ENCODE measurements at places on chromosomes 7 and 10. TPM values are rescaled to one million over a fixed set of nuclear protein-coding genes. Genes with fewer than 3 reads are reported as not detected.
A peak's percentile ranks its signal among the peaks of the same experiment; 100 is the strongest.

- no peak overlapping the region for H3K27ac ChIP-seq
- H3K4me1 ChIP-seq: no peaks in the 10 kb centered on the region
- H3K27me3 ChIP-seq: no peaks in the 10 kb centered on the region
Measured at GRCh38 chr10:6123532-6123931, 34.7 kb downstream of the RBM17 start.

- no peak for DNase-seq
- no peaks in the 10 kb centered on the region for H3K4me1 ChIP-seq
- no peak overlapping the region for H3K4me3 ChIP-seq
Measured at GRCh38 chr7:104098890-104099289, 108.9 kb downstream of the ORC5 start.

GRCh38 chr10:78634835-78635234 is 433.9 kb upstream of the ZMIZ1 start:
- no peak overlapping the region for H3K4me3 ChIP-seq
- no peaks in the 10 kb centered on the region for H3K27me3 ChIP-seq
- no peaks in the 10 kb centered on the region for H3K36me3 ChIP-seq
- H3K27ac ChIP-seq: peak overlapping the region; percentile 76

GRCh38 chr7:51613911-51614357 is 297.3 kb upstream of the COBL start:
- no peak for DNase-seq
- no peaks in the 10 kb centered on the region for H3K4me1 ChIP-seq
- no peaks in the 10 kb centered on the region for H3K36me3 ChIP-seq

GRCh38 chr10:62980687-62981086 is 152.4 kb upstream of the NRBF2 start:
- H3K4me1 ChIP-seq: no peaks in the 10 kb centered on the region
- no peaks in the 10 kb centered on the region for H3K27me3 ChIP-seq
- H3K4me3 ChIP-seq: no peak overlapping the region
- DNase-seq: no peak

DNA sequence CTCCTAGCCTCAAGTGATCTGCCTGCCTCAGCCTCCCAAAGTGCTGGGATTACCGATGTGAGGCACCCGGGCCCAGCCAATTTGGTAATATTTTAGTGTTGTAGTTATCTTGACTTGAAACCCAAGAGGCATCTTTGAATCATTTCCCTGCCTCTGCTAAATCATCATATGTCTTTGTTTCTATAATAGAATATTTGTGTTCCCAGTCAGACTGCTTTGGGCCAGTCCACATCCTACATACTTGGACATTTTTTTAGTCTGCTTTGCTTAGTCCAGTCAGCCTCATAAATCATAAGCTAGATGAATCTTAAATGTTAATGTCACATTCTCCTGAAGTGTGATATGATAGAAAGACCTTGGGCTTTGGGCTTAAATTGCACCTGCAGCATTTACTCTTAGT is 5.9 kb downstream of the STAM start:
- H3K27ac ChIP-seq: no peak overlapping the region
- H3K4me1 ChIP-seq: peaks cover 15% of the 10 kb centered on the region
- no peak overlapping the region for H3K4me3 ChIP-seq
- no peaks in the 10 kb centered on the region for H3K27me3 ChIP-seq
- no peak for DNase-seq

DNA sequence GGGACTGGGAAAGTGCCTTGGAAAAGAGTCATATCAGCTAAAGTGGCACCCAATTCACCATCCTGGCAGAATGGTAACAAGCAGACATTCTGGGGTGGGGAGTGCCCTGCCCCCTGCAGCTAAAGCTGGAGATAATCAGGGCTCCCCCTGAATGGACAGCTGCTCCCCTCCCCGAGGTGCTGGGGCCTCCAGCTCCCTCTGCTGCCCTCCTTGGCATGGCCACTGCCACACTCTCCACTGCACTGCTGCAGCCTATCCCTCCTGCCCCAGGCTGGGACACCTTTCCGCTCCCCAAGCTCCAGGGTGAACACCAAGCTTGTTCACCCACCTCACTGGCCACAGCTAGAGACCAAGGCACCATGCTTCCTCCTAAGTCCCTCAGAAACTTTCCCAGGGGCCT is 9.8 kb upstream of the PARD3 start:
- no peak overlapping the region for H3K4me3 ChIP-seq
- no peaks in the 10 kb centered on the region for H3K4me1 ChIP-seq
- no peak overlapping the region for H3K27ac ChIP-seq
- H3K36me3 ChIP-seq: no peaks in the 10 kb centered on the region
- no peaks in the 10 kb centered on the region for H3K27me3 ChIP-seq
- DNase-seq: no peak

GRCh38 chr7:39045231-39045630 is 67.5 kb downstream of the POU6F2 start:
- H3K27me3 ChIP-seq: no peaks in the 10 kb centered on the region
- H3K27ac ChIP-seq: no peak overlapping the region
- H3K4me3 ChIP-seq: no peak overlapping the region
- H3K36me3 ChIP-seq: no peaks in the 10 kb centered on the region
- DNase-seq: peak; percentile 16
- H3K4me1 ChIP-seq: no peaks in the 10 kb centered on the region

DNA sequence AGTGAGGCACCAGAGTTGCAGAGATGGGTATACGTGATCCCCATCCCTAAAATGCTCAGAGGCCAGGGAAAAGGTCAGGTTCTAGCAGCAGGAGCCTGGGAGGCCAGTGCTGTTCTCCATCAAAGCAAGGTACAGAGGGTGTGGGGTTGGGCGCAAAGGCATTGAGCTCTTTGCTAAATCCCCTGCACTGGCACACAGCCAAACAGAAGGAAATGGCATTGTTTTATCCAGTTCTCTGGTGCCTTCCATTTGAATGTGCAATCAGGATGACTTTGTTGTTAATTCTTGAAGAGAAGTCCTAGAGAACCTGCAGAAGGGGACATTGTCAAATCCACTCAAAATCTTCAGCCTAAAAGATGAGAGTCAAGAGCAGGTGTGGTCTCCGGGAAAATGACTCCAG is 111.3 kb upstream of the CHST15 start:
- H3K27me3 ChIP-seq: no peaks in the 10 kb centered on the region
- no peak overlapping the region for H3K27ac ChIP-seq
- H3K36me3 ChIP-seq: no peaks in the 10 kb centered on the region
- no peak for DNase-seq
- no peaks in the 10 kb centered on the region for H3K4me1 ChIP-seq

- H3K36me3 ChIP-seq: no peaks in the 10 kb centered on the region
- H3K4me1 ChIP-seq: no peaks in the 10 kb centered on the region
- H3K27ac ChIP-seq: no peak overlapping the region
- no peak for DNase-seq
Measured at GRCh38 chr7:22712999-22713398, 14.0 kb upstream of the IL6 start.

The CPA1 gene
- total RNA-seq: 3.8 TPM

The ATRNL1 gene
- total RNA-seq: 18.7 TPM

The MYO1G gene
- 0.03 TPM for total RNA-seq

The FGL2 gene
- total RNA-seq: 0.80 TPM
